ENCODE measurements at places on chromosomes 11 and 22. TPM values are rescaled to one million over a fixed set of nuclear protein-coding genes. Genes with fewer than 3 reads are reported as not detected.

DNA sequence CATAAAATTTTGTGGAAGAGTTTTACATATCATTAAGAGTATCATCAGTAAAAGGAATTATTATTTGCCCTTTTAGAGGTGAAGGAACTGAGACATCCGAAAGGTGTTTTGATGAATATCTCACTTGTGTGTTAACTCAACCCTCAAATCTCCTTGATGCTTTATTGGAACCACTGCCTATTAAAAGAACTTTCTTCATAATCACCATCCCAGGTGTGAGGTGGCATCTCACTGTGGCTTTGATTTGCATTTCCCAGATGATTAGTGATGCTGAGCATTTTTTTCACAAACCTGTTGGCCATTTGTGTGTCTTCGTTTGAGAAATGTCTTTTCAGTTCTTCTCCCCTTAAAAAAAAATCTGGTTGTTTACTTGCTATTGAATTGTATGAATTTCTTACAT, 134.0 kb upstream of the SYN3 start:
- no peaks in the 10 kb centered on the region for H3K4me1 ChIP-seq
- no peak overlapping the region for H3K4me3 ChIP-seq
- H3K27ac ChIP-seq = no peak overlapping the region
- H3K36me3 ChIP-seq = no peaks in the 10 kb centered on the region
- no peaks in the 10 kb centered on the region for H3K27me3 ChIP-seq

GRCh38 chr11:22304337-22304961, 33.7 kb upstream of the SLC17A6 start:
- H3K36me3 ChIP-seq = no peaks in the 10 kb centered on the region
- no peaks in the 10 kb centered on the region for H3K27me3 ChIP-seq
- no peak for DNase-seq

DNA sequence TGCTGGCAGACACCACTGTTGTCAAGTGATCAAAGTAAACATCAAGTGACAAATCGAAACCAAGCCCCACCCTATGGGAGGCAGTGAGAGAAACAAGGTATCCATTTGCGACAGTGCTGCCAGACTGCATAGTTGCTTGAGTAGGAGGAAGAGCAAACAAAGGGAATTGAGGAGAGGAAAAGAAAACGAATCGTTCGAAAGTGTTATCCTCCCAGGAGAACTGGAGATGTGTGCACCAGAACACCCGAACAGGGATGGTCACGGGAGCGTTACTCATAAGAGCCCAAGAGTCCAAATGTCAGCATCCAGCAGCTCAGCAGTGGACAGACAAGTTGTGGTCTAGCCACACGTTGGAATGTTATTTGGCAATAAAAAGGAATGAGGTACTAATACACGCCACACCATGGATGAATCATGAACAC, 58.4 kb upstream of the NUP50 start:
- peaks cover 9% of the 10 kb centered on the region for H3K4me1 ChIP-seq
- no peaks in the 10 kb centered on the region for H3K27me3 ChIP-seq
- no peak for DNase-seq
- no peak overlapping the region for H3K4me3 ChIP-seq

ELFN2 gene
- not detected for total RNA-seq

APOL6 gene
- total RNA-seq = 22.3 TPM
